H1 (cell line): ENCODE measurements at places on chromosomes 3 and 15. TPM values are rescaled to one million over a fixed set of nuclear protein-coding genes. Genes with fewer than 3 reads are reported as not detected.

SOX2 gene
- total RNA-seq = 247 and 260 TPM in 2 replicates

TP53BP1 gene
- total RNA-seq = 63.6 and 68.5 TPM in 2 replicates

ACTC1 gene
- 86.2 and 90.0 TPM in 2 replicates for total RNA-seq

SYNPR gene
- 0.54 and 0.99 TPM in 2 replicates for total RNA-seq

SOX14 gene
- total RNA-seq = 0.21 and 0.50 TPM in 2 replicates

THRB gene
- 3.7 and 3.9 TPM in 2 replicates for total RNA-seq

ALPK3 gene
- total RNA-seq = 16.0 and 19.2 TPM in 2 replicates

CCDC71 gene
- total RNA-seq = 26.7 and 27.6 TPM in 2 replicates

TGM4 gene
- total RNA-seq = not detected in 2 replicates

DNA sequence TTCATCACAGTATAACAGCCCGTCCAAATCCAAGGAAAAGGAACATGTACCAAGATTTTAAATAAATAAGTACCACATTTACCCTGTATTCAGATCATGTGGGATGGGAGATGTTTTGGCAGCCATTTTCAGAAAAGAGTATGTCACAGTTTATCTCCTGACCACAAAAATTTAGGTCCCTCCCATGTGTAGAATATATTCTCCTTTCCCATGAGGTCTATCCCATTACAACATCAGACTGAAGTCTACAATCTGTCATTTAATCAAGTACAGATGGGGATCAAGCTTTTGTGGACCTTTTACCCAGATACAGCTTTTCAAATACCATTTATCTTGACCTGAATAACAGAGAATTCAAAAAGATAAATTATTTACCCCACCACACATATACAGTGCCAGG lies 444.5 kb downstream of the PLOD2 start:
- no peak overlapping the region for H3K4me3 ChIP-seq
- H3K27ac ChIP-seq = no peak overlapping the region
- DNase-seq = no peak
- no peaks in the 10 kb centered on the region for H3K36me3 ChIP-seq

- H3K27me3 ChIP-seq = no peaks in the 10 kb centered on the region
- no peaks in the 10 kb centered on the region for H3K36me3 ChIP-seq
- H3K4me3 ChIP-seq = no peak overlapping the region
- no peaks in the 10 kb centered on the region for H3K4me1 ChIP-seq
- no peak overlapping the region for H3K27ac ChIP-seq
Observed at GRCh38 chr3:196412704-196413103, 19.5 kb downstream of the UBXN7 start.

DNA sequence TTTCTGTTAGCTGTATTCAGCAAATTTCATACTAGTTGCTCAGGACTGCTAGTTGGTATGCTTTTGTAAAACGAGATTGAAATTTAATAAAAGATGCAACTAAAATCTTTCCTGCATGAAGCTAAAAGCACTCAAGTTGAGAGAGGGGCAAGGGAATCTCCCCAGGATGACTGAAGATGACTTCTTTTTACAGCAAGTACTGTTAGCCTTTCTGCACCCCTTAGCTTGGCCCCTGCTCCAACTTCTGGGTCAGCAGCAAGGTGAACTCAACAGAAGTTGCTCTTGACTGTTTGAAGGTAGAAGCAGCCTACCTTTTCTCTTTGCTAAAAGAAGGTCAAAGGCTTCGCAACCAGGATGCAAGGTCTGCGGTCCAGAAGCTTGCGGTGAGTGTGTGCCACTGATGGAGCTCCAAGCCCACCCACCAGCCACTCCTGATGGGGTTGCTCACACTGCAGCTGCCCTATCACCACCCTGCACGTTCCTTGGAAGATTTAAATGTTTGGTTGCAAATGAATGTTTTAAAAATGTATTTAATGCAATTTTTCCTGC lies 32.5 kb downstream of the NME9 start:
- DNase-seq = no peak
- H3K4me3 ChIP-seq = no peak overlapping the region
- no peak overlapping the region for H3K27ac ChIP-seq
- no peaks in the 10 kb centered on the region for H3K4me1 ChIP-seq
- peaks cover 14% of the 10 kb centered on the region; the same call in 1 of the 2 replicates for H3K36me3 ChIP-seq

DNA sequence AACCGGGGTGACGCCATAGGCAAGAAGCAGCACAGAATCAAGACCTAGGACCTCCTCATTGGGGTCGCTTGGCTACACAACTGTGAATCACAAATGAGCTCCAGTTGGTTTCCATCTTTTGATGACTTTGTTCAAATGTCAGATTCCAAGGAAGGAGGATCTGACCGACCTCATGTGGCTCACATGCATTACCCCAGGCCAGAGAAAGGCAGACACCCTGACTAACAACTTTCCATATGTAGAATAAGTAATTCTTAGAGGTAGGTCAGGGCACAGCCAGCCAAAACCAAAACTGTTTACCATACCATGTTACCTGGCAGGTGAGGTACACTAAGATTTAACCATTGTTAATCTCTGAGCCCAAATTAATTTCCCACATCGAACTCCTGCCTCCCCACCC lies 96.5 kb downstream of the CCNL1 start:
- no peak overlapping the region for H3K27ac ChIP-seq
- H3K36me3 ChIP-seq = no peaks in the 10 kb centered on the region
- peaks cover 9% of the 10 kb centered on the region for H3K4me1 ChIP-seq
- DNase-seq = no peak

- no peak for DNase-seq
- no peak overlapping the region for H3K4me3 ChIP-seq
- H3K27me3 ChIP-seq = no peaks in the 10 kb centered on the region
- no peak overlapping the region for H3K27ac ChIP-seq
Observed at GRCh38 chr3:128521715-128522114, 28.7 kb upstream of the GATA2 start.

DNA sequence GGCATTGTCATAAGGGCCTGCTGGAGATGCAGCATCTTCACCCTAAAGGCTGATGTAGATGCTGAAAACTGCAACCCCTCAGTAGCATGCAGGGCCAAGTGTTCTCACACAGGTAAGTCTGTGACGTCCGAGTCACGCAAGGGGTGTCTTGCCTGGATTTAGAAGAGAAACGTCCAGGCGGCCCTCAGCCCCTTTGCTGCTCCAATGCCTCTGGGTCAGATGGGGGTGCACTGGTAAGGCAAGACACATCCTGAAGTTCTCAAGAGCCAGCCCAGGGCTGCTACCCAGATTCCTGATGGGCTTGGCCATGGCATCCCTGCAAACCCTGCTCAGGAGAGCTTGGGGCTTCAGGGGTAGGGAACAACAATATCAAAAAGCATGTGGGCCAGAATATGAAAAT lies 25.4 kb downstream of the ONECUT1 start:
- H3K4me1 ChIP-seq = no peaks in the 10 kb centered on the region
- DNase-seq = no peak
- H3K36me3 ChIP-seq = no peaks in the 10 kb centered on the region
- H3K27ac ChIP-seq = no peak overlapping the region
- no peak overlapping the region for H3K4me3 ChIP-seq

GRCh38 chr3:149145356-149145755 lies 15.9 kb downstream of the HPS3 start:
- DNase-seq = no peak
- no peaks in the 10 kb centered on the region for H3K27me3 ChIP-seq
- no peak overlapping the region for H3K4me3 ChIP-seq
- peaks cover 76% of the 10 kb centered on the region for H3K36me3 ChIP-seq

DNA sequence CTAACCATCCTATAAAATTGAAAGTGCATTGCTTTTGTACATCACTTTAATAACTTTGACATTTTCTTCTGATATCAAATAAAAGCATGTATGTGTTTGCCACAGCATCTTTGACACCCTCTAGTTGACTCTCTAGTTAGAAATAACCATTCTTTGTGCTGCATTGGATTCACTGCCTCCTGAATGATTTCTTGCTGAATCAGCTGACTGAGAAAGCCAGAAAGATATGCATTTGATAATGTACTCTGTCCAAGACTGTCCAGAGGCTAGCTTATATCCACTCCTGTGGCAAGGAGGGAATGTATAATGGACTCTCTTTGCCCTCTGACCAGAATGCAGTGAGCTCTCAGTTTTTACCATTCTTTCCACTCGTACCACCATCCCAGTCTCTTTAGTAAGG lies 6.2 kb downstream of the RAB11A start:
- H3K27me3 ChIP-seq = no peaks in the 10 kb centered on the region
- H3K4me1 ChIP-seq = no peaks in the 10 kb centered on the region
- no peak overlapping the region for H3K4me3 ChIP-seq
- H3K36me3 ChIP-seq = peaks cover 23% of the 10 kb centered on the region
- no peak overlapping the region for H3K27ac ChIP-seq

GRCh38 chr15:91927585-91927984 lies 74.1 kb downstream of the SLCO3A1 start:
- no peak overlapping the region for H3K4me3 ChIP-seq
- no peak for DNase-seq
- peaks cover 29% of the 10 kb centered on the region for H3K4me1 ChIP-seq
- no peaks in the 10 kb centered on the region for H3K36me3 ChIP-seq

DNA sequence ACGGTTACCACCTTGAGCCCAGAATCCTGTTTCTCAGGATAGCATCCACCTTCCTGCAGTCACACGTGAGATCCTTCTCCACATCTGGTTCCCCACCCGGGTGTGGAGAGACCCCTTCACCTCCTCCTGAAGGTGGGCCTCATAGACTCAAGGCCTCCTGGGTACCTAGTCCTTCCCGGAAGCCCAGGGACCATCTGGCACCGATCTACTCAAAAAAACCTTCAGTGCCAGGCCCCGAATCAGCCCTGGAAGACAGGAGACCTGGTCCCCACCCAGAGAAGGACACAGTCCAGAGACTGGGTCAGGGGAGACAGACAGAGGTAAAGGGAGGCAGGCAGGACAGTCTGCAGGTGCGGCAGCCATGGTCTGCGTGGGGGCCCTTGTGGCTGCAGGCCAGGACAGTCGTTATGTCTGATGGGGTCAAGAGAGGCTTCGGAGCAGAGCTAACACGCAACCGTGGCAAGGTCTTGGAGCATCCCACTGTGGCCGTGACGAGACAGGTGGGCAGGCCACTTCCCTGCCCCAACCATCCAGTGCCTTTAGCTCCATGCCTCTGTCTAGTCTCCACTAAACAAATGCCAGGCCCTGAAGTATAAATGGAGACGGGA lies 112.2 kb upstream of the ABHD17C start:
- no peak overlapping the region for H3K4me3 ChIP-seq
- no peaks in the 10 kb centered on the region for H3K36me3 ChIP-seq
- H3K27me3 ChIP-seq = no peaks in the 10 kb centered on the region
- H3K27ac ChIP-seq = no peak overlapping the region

DNA sequence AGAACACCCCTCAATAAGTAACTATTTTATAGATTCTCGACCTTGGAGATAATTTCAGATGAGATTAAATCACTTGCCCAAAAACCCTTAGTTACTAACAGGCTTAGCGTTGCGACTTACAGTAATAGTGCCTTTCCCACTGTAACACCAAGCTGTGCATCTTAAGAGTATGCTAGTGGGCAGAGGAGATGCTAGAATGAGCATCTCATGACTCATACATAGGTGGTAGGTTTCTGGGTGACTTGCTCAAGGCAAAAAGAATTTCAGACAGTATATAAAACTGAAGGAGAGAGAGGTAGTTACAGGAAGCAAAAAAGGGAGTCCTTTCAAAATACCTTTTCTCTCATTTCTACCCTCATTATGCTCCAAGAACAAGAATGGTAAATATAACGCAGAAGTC lies 3.9 kb downstream of the KATNBL1 start:
- peaks cover 2% of the 10 kb centered on the region; the same call in 1 of the 2 replicates for H3K4me1 ChIP-seq
- H3K36me3 ChIP-seq = no peaks in the 10 kb centered on the region
- H3K27ac ChIP-seq = no peak overlapping the region
- H3K4me3 ChIP-seq = no peak overlapping the region
- DNase-seq = no peak

DNA sequence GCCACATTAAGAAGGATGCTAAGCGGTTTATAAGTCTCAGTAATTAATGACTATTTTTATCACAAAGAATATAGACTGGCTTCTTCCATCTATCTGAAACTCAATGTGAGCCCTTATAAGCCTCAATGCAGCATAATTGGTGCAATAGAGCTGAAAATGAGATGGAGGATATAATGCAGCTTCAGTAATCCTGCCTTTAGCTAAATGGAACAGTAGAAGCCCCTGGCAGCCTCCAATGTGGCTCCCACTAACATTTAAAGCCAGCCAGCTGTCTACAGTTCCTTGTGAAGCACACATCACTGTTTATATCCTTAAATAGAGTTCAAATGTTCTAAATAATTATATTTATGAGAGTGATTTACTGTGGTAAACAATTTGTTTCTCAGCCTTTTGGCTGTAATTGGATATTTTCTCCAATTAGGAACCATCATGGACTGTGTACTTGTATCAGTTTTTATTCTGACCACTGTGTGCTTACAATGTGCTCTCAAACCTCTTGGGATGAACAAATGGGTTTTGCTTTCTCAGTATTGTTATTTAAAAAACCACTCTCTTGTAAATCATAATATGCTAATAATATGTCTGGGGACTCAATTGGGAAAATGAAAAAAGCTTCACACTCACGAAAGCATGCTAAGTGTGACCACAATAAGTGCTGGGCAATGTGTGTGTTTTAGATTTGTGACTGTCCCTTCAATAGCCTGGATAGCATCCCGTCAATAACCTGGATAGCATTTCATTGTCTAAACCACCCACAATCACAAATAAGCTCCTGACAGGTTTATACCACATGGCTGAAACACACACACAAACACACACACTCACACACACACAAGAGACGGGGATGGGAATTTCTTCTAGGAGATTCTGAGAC lies 366.6 kb downstream of the GBE1 start:
- no peaks in the 10 kb centered on the region for H3K27me3 ChIP-seq
- no peaks in the 10 kb centered on the region for H3K36me3 ChIP-seq
- no peak overlapping the region for H3K27ac ChIP-seq
- H3K4me3 ChIP-seq = no peak overlapping the region

DNA sequence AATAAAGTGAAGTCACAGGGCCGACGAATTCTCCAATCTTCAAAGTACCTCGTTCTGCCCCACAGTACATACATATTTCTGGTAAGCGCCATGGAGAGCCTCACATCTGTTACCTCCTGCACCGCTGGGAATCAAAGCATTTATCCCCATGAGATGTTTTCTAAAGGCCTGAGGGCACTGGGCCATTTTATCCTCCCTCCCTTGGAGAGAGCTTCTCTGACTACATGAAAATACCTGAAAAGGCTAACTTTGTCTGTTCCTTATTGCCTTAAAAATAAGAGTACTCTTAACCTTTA lies 148.1 kb downstream of the RORA start:
- peaks cover 11% of the 10 kb centered on the region for H3K4me1 ChIP-seq
- no peaks in the 10 kb centered on the region for H3K27me3 ChIP-seq
- no peaks in the 10 kb centered on the region for H3K36me3 ChIP-seq

DNA sequence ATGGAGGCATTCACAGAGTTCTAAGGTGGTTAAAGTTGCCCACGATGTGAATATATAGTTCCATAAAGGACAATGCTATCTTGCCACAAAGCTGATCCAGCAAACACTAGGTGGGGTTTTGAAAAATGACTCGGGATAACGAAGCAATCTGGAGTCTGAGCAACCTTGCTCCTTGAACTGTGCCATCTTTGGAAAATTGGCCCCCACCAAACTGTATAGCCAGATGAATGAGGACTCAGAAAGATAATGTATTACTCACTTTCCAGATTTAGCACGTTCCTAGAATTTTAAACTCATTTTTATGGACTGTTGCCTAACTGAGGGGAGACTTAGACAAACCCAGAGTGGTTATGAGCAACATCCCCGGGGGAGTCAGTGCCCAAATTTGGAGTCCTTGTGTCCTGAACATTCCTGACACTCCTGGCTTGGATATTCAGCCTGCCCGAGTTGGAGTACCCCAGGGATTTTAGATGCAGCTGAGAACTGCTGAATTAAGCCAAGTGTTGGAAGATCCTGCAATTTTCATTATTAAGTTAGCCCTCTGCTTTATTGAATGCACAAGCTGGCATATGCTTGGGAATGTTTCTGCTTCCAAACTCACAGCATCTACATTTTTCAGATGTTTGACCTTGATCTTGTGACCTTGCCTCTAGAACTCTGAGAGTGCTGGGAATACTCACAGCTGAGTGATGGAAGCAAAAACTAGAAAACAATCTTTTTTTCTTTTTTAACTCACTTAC lies 8.8 kb upstream of the MAGI1 start:
- no peak for DNase-seq
- H3K27me3 ChIP-seq = no peaks in the 10 kb centered on the region
- no peaks in the 10 kb centered on the region for H3K36me3 ChIP-seq
